Skin of body (tissue), 3 donors: ENCODE measurements at places on chromosomes 6 and 20.

DNA sequence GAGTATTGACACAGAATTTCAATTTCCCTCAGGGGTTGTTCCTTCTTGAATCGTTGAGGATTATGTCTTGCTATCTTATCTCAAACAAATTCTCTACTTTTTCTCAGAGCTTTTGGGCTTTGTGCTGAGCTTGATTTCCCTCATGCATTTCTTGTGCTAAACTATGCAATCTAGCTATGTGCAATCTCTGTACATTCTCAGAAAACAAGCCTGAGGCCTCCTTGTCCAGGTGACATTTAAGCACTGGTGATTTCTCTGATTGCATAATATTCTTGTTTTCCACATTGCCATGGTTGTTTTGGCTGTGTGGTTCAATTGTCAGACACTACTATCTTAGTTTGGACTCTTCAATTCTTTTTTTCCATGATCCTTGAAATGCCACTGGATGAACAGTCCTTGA, 81.2 kb upstream of the MAN1A1 start:
- no peak for DNase-seq

GRCh38 chr6:131387562-131388447, 185.2 kb upstream of the ARG1 start:
- no peak for DNase-seq

DNA sequence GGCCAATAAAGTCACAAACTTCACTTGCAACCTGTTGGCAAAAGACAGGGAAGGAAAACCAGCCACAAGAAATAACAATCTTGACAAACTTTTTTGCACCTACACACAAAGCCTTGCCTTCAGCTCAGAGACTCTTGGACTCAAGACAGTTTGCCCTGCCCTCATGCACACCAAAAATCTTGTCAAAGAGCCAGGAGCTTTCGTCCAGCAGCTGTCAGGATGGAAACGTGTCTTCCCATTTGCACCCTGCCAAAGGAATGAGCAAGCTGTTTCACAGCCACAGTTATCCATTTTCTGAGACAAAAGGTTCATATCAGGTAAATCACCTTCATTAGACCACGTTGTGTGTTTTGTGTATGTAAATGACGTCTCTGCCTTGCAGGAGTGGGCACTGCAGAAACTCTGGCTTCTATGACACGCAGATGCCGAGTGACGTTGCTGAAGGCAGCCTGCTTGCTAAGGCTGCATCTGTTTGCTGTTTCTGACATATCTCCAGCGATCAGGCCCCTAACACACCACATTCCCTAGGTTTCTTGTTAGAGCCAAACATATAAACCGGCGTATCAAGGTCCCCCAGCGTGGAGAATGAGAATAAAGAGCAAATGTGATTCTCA, 193.4 kb downstream of the SYNDIG1 start:
- DNase-seq = peak; percentile 61

- DNase-seq = no peak
These were observed 207.6 kb downstream of the THBS2 start for GRCh38 chr6:169046021-169046420.

- no peak for DNase-seq
These were observed 5.4 kb downstream of the PPDPF start for GRCh38 chr20:63525971-63526370.

DNA sequence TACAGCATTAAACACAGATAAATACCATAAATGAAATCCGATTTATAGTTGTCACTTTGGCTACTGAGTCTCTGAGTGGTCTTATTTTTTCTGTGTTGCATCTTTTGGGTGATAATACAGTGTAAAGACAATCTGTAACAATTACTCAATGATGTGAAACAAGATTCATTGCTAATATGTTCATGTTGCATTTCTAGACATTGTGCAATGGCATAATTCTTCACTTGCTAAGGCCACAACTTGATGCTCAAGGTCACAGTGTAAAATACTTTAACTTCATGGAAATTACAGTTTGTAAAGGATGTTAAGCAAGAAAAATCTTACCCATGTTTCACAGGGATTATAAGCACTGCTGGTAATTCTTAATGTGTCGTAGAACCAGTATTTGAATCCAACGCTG, 74.9 kb upstream of the SMLR1 start:
- no peak for DNase-seq

DNA sequence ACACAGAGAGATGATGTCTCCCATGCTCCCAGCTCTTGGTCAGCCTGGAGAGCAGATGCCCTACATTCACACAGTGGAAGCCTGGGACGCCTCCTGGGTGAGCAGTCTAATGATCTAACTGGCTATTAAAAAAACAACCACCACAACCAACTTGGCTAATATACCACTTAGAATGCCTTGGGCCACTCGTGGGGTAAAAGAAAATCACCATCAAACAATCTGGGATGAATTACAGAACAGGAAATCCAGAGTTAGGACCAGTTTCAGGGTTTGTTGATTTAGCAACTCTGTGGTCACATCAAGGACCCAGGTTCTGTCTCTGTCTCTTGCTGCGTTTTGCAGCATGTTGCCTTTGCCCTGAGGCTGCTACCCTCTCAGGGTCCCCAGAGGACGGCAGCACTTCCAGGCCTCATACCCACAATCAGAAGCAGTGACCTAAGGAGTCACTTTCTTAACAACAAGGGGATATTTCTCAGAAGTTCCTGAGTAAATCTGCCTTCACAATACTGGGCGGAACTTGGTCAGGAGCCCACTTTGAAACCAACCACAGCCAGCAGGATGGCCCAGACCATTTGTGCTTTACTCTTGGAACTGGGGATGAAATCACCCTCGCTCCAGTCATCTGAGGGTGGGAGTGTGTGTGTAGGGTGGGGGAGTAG, 118.7 kb downstream of the CLIC5 start:
- DNase-seq = no peak

GRCh38 chr6:18245642-18246041, 18.7 kb downstream of the DEK start:
- DNase-seq = no peak

- no peak for DNase-seq
These were observed 67.4 kb downstream of the BTBD9 start for GRCh38 chr6:38572186-38572813.

- DNase-seq = no peak
These were observed 211.4 kb downstream of the FOXC1 start for GRCh38 chr6:1821164-1821512.

- peak; percentile 92 for DNase-seq
These were observed 54.4 kb downstream of the JAG1 start for GRCh38 chr20:10619427-10619826.

DNA sequence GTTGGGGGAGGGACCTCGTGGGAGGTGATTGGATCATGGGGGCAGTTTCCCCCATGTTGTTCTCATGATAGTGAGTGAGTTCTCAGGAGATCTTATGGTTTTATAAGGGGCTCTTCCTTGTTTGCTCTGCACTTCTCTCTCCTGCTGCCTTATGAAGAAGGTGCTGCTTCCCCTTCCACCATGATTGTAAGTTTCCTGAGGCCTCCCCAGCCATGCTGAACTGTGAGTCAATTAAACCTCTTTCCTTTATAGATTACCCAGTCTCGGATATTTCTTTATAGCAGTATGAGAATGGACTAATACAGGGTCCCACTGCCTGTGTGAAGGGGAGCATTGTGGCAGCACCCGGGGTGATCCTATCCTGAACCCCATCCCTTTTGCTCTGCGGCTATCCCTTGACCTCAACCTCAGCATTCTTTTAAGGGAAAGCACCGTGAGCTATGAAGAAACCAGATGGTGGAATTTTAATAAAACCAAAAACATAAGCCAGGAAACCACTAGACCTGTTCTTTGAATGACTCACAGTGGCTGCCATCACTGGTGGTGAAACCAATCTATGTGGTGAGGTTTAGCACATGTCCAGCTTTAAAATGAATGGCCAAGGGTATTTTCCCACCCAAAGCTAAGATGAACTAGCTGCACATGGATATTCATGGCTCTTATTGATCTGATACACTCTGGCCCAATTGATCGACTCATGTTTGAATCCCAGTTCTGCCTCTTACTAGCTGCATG, 62.2 kb downstream of the ZDHHC14 start:
- DNase-seq = no peak

- no peak for DNase-seq
These were observed 3.0 kb downstream of the GSTA2 start for GRCh38 chr6:52760105-52760765.

- DNase-seq = no peak
These were observed 3.5 kb upstream of the BPI start for GRCh38 chr20:38300438-38300837.
